Fibroblast of villous mesenchyme (primary cell): ENCODE measurements at places on chromosomes 7 and 10.

DNA sequence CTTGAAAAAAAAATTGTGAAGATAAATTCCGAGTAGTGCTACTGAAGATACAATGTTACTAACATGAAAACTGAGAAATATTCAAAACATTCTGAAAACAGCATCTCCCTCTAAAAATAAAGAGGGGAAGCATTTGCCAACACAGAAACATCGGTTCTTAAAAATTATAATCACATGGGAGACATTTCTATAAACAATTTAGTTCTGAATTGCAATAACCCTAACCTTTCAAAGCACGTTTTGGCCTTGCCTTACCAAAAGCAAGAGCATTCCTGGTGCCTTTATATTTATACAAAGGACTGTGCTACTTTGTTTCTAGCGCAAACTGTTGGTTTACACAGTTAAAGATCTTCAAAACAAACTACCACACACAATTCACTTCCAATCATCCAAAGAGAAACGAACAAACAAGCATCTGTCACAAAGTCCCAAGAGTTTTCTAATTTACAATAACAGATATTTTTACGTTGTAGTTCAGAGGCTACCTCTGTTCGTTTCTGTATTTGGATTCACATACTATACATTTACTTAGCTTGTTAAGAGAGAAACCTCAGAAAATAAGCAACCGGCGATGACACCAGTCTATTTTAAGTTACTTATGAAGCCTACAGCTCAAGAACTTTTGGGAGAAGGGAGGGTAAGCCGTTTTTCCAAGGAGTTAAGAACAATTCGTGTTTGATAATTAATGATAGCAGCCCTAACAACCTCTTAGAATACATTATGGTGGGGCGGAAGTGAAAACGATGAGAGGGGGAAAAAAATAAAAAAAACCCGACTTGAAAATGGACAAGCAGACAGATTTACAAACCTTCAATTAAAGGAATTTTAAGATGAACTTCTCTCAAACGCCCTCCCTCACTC is 1.3 kb downstream of the ABI1 start:
- DNase-seq = peak; percentile 51

DNA sequence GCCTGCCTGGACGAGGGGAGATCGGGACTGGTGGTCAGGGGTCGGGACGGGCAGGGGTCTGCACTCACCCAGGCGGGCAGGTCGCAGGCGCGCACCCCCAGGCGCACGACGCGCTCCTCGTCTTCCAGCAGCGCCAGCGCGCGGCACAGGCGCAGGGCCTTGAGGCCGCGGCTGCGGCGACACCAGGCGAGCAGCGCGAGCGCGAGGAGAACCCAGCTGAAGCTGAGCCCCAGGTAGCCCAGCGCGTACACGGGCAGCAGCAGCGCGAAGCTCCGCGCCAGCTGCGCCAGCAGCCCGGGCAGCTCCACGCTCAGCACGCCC is 328 bp downstream of the ESYT2 start:
- DNase-seq = peak; percentile 86

DNA sequence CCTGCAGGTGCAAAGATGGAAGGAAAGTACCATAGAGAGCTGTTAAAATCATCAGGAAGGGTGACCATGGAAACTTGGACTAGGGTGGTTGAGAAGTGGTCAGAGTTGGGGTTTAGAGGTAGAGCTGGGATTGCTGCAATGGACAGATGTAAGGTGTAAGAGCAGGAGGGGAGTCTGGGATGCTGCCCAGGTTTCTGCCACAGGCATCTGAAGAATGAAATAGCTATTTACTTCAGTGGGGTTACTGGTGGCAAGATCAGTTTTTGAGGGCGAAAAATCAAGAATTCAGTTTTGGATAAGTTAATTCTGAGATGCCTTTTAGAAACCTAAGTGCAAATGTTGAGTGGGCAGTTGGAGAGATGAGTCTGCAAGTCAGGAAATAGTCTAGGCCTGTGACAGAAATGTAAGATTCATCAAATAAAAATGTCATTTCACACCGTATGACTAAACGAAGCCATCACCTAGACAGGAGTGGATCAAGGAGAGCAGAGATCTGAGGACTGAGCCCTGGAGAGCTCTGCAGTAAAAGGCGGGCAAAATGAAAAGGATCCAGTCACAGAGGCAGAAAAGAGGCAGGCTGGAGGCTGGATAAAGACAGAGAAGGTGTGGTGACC is 22.7 kb upstream of the TOMM7 start:
- no peak for DNase-seq

DNA sequence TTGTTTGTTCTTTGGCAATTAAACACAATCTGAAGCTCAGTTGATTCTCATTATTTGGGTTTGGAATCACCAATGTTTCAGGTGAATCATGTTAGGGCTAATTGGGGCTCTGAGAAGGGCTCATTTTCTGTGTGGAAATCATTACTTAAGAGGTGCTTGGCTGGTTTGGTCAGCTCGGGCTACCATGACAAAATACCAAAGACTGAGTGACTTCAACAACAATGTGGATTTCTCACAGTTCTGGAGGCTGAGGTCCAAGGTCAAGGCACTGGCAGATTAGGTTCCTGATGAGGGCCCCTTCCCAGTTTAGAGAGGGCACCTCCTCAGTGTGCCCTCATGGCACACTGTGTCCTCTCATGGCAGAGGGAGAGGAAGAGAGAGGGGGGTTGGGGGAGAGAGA is 121.3 kb downstream of the ZNF248 start:
- DNase-seq = no peak

DNA sequence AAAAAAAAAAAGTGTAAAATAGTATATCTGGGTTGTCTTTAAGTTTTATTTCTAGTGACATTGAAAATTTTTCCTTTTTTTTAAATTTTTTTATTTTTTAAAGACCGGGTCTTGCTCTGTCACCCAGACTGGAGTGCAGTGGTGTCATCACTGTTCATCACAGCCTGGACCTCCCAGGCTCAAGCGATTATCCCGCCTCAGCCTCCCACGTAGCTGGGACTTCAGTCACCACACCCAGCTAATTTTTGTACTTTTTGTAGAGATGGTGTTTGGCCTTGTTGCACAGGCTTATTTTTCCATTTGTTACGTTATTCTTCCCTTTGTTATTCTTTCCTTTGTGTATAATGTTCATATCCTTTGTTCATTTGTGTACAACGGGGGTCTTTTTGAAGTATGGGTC is 30.1 kb downstream of the TSPAN14 start:
- DNase-seq = no peak

DNA sequence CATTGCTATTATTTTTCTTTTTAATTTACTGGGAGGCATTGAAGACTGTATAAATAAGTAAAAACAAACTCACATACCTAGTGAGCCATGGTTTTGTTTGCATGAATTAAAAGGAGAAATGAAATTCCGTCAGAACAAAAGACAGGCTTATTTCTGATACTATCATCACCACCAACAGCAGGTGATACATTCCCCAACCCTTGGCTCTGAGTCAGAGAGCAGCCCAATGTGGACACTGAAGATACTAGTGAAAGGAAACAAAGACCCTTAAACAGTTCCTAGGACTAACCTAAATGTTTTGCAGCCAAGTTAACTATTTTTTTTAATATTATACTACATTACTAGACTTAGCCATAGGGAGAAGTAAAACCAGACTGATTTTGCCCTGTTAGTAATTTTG is 31.6 kb downstream of the CHRM2 start:
- DNase-seq = no peak

DNA sequence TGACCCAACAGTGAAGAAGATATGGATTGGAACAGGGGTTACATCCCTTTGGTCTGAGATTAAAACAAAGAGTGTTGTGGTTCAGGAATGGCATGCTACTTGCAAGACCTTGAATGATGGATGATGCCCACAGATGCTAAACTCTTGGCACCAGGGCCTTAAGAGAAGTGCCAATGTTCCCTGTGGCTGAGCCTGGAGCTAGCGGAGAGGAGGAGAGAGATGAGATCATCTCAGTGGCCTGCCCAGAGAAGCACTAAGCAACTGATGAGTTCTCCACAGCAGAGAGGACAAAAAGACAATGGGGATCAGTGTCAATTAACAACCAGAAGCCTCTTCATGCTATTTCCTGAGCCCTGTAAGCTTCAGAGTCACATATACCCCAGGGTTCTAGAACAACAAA is 97.8 kb downstream of the ELAPOR2 start:
- no peak for DNase-seq
